ENCODE measurements at places on chromosomes 7 and 10.

GRCh38 chr7:138495485-138495884, 35.4 kb downstream of the TRIM24 start:
- no peak for DNase-seq

- DNase-seq, result peak; percentile 42
These were observed 2.5 kb downstream of the TRIM8 start for GRCh38 chr10:102646610-102647442.

GRCh38 chr7:105766421-105767073, 109.9 kb downstream of the ATXN7L1 start:
- DNase-seq, result no peak

- DNase-seq, result no peak
These were observed 56.5 kb upstream of the EFCAB10 start for GRCh38 chr7:105637755-105638154.

DNA sequence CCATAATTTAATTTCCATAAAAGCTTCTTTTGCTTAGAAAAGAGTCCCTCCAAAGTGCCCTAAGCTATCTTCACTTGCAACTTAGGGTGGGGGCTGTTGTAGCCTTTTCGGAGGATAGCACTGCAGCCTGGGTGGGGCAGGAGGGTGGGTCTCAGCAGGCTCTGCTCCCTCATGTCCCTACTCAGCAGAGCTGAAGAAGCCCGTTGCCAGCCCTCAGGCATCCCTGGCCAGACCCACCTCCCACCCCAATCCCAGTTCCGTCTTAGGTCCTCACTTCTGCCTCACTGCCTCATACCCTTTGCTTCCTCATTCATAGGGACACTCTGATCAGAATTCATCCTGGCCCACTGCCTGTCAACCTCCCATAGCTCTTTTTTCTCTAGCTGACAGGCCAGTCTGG, 99.8 kb upstream of the ZMIZ1 start:
- DNase-seq, result no peak

- DNase-seq, result peak; percentile 80
These were observed 38.2 kb downstream of the GSDME start for GRCh38 chr7:24718977-24719491.

- DNase-seq, result no peak
These were observed 799 bp downstream of the INTS1 start for GRCh38 chr7:1503390-1503789.

Data from DND-41 (cell line).